ENCODE measurements at places on chromosomes 2 and 18.
A peak's percentile ranks its signal among the peaks of the same experiment; 100 is the strongest.

GRCh38 chr2:10594011-10594410 lies 95.8 kb downstream of the NOL10 start:
- DNase-seq, result no peak

DNA sequence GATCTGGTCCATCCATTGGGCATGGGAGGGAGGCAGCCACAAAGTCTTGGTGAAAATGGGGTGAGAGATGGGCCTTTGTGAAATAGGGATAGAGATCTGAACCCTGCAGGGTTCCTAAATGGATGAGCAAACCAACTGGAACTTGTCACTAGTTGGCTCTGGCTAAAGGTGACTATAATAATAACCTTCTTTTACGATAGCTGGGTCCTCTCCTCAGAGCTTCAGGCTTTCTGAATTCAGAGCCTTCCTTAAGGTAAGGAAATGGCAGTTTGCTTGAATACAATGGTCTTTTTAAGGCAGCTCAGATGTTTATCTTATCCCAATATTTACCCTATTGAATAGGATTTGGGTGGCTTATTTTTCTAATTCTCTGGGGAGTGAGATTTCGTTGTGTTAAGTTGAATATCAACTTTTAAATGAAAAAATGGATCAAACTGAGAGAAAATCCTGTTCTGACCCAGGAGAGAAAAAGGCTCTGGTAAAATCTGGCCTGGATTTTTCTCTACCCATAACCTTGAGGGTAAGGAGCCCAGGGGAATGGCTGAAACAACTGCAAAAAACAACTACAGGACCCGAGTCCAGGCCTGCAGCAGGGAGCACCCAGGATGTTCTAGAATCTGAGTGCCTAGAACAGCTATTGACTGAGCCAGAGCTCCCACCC lies 61.1 kb upstream of the CXCR4 start:
- DNase-seq, result no peak

- DNase-seq, result peak; percentile 44
These were observed 79.4 kb downstream of the TMEM182 start for GRCh38 chr2:102841107-102841840.

GRCh38 chr2:172011812-172012575 lies 12.2 kb downstream of the METAP1D start:
- DNase-seq, result no peak

DNA sequence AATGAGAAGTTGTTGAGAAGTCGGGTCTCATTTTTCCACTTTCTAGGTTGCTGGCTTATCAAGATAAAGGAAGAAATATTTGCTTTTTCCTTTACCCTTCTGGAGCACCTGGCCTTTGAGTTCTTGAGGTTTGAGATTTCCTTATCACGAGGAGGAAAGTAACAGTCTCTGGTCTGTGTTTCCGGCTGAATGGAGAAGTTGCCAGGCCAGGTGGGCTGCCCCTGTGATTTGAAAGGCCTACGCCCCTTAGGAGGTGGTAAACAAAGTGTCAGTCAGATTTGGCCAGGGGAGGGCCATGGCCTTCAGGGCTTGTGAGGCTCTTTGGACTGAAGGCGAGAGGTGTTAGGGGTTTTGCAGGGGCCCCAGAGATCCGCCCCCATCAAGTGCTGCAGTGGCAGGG lies 156.7 kb upstream of the HAAO start:
- DNase-seq, result no peak

GRCh38 chr2:42298132-42298531 lies 62.9 kb downstream of the COX7A2L start:
- no peak for DNase-seq

DNA sequence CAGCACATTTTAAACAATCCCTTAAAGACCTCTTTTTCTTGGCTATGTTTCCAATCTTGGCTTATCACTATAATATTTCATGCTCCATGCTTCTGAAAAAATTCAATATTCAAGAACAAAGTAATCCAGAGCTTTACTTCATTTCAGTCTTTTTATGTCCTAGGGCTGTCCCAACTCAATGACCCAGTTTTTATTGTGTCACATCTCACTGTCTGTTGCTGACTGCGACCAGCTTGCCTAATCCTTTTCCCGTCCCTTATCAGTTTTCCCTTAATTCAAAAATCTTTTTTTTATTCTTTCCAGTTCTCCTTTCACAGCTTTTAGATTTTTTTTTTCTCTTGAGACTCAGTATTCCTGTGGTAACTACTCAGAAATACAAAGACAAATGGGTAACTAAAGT lies 10.2 kb downstream of the TMEM17 start:
- no peak for DNase-seq

GRCh38 chr2:182330451-182331305 lies 96.2 kb downstream of the PDE1A start:
- DNase-seq, result no peak
